ENCODE measurements at places on chromosomes 12 and 14.
A peak's percentile ranks its signal among the peaks of the same experiment; 100 is the strongest.

DNA sequence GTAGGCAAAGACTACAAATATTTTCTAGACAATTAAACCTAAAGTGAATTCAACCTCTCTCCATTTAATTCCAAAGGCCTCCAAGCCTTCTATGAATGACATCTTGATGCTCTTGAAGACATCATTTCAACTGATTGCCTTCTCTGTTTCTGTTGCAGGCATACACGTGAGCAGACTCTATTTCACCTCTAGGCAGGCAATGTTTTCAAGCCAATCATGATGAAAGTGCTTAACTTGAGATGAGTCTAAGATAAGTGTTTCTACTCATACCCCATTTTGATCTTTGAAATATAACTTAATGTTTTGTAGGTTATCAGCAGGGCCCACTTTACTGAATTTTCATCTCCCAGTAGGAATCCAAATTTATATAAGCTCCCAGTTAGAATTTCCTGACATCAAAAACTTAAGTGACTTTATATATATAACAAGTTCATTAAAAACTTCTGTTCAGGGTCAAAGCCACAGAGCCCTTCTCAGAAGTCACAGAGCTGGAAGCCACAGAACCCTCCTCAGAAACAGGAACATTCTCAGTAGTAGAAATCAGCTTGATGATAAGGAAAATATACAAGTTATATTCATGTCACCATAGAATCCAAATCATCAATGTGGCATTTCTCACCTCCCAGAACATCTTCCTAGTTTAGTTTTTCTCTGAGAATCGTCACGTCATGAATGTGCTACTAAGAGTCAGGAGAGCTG lies 108.5 kb downstream of the PHLDA1 start:
- DNase-seq = no peak

DNA sequence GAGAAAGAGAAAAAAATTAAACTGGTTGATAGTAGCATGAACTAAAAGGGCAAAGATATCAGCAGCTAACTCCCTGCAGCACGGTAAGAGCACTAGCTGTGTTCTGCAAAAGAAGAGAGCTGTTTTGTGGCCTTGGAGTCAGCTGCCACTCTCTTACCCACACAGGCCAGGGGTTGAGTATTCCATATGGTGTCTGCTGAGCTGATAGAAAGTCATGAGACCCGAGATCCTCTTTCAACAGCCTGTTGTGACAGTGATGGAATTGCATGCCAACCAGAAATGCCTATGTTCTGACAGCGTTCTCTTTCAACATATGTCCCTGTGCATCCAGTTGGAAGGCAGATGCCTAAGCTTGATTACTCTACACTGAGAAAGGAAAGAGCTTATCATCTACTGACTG lies 39.9 kb downstream of the TMTC1 start:
- DNase-seq = no peak

DNA sequence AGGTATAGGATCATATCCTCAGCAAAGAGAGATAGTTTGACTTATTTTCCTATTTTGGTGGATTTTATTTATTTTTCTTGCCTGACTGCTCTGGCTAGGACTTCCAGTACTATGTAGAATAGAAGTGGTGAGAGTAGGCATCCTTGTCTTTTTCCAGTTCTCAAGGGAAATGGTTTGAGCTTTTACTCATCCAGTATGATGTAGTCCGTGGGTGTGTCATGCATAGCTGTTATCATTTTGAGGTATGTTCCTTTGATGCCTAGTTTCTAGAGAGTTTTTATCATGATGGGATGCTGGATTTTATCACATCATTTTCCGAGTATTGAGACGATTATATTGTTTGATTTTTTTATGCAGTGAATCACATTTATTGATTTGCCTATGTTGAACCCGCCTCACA lies 97.2 kb downstream of the MGAT4C start:
- no peak for DNase-seq

- DNase-seq = no peak
Observed at GRCh38 chr14:65403231-65403630, 9.3 kb upstream of the FUT8 start.

GRCh38 chr12:89369166-89369565 lies 16.9 kb upstream of the DUSP6 start:
- DNase-seq = no peak

- DNase-seq = no peak
Observed at GRCh38 chr14:58428118-58428683, 682 bp downstream of the KIAA0586 start.

- no peak for DNase-seq
Observed at GRCh38 chr14:69712599-69713088, 54.3 kb upstream of the SRSF5 start.

DNA sequence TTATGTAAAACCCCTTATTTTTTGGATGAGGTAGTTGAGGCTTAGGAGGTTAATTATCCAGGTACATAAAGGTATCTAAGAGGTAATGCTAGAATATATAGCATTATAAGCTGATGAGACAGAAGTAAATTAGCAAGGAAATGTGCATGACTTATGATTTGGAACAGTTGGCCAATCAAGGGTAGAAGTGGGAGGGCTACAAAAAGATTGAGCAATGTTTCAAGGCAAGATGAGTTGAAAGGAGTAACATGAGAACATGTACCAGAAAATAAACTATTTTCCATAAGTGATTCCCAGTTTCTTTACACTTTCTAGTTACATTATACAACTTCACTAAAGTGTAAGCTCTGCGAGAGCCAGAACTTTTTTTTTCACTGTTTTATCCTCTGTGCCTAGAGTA lies 290.9 kb downstream of the LRIG3 start:
- DNase-seq = no peak

DNA sequence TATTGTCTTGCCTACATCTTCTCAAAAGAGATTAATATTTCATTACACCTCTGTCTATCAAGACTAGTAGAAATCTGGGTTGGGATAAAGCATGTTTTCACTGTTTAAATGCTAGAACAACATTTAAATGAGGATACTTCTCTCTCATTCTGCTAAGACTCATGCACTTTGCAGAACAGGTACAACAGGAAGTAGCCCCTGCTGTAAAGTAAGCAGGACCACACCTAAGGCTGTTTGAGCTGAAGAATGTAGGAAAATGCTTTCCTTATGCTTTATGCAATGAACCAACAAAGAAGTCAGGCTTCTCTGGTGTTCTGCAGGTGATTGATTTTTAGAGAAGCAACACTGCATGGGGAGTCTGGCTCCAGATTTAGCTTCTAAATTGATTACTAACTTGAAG lies 89.4 kb downstream of the PAX9 start:
- DNase-seq = no peak

DNA sequence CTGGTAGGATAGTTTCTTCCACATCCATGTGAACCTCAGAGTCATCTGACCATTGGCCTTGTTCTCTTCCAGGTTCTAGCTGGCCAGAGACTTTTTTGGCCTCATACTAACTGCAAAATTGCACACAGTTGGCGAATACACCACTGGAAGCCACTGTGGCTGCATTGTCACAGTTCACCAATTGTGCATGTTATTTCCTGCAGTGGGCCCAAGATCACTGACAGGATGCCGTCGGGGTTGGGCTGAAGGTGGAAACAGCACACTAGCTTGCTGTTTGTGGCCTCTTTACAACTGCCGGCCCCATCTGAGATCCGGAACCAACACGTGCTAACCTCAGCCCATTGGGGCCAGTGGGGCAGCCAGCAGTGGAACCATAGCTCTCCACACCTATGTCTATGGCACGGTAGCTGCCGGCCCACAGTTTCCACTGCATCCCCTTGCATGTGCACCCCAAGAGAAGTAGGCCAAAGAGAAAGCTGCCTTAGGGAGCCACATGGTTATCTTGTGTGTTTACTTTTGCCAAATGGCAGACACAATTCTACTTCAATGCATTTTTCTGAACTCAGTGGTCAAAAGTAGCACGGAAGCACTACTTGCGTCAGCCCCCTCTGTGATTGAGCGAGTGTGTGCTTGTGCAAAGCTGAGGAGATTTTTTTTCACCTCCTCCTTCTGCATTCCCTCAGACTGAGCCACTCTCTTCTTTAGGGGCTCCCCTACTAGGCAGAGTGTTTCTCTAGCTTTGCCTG lies 464.0 kb downstream of the RAD51B start:
- peak; percentile 22 for DNase-seq

DNA sequence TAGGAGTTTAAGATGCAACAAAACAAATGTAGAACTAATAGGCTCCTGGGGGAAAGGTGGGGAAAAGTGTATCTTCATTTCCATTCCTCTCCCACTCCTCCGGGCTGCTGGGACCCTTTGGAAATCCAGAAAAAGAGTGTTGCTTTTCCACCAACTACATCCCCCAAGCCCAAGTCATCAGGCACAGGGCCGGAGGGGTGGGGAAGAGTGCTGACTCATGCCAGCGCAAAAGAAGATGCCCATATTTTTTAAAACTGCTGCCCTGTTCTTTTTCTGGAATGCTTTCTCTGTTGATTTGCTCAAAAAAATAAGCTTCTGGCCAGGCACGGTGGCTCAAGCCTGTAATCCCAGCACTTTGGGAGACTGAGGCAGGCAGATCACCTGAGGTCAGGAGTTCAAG lies 70.9 kb downstream of the TBK1 start:
- no peak for DNase-seq

DNA sequence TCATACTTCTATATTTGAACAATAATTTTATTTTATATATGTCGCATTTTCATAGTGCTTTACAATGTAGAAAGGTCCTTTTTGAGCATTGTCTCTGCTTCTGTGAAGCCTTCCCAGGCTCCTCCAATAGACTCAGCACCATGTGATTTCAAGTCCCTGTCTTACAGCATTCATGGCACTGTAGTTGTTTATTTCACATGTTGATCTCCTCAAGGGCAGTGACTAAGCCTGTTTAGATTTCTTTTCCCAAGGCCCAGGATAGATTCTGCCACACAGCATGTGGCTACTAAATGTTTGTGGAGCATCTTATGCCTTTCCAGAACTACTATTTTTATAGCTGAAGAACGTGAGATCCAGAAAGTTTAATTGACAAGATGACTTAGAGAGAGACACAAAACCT lies 391.7 kb downstream of the TMEM117 start:
- DNase-seq = no peak

DNA sequence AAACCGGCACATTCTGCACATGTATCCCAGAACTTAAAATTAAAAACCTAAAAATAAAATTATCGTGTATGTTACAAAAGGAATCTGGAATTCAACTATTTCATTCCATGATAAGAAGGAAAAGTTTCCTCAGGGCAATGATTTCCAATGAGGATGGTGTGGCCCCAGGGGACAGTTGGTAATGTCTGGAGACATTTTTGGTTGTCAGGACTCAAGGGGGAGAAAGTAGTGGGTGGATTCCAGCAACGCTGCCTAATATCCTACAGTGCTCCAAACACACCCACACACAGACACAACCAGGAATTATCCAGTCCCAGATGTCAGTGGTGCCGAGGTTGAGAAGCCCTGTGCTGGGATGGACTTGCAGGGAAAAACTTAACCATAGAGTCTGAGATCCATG lies 228.3 kb downstream of the TMEM132D start:
- no peak for DNase-seq

DNA sequence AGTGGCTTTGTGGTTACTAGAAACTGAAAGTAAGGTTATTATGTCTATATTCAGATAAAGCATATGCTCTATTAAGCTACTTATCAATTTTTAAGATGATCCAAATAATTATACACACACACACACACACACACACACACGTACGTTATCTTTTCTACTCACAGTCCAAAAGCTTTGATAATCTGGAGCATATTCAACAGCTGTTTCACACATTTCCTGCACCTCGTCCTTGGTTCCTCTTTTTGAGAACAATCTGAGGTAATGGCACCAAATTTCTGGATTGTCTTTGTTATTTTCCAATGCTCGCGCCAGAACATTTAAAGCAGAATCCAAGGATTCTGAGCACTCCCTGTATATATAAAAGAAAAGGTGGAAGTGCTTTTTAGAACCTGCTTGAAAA lies 37.5 kb downstream of the ZFC3H1 start:
- DNase-seq = no peak

- no peak for DNase-seq
Observed at GRCh38 chr12:66533767-66534166, 145.1 kb downstream of the GRIP1 start.

- DNase-seq = no peak
Observed at GRCh38 chr12:5213990-5214389, 170.3 kb downstream of the KCNA5 start.

GRCh38 chr14:102840771-102841528 lies 63.7 kb downstream of the TRAF3 start:
- DNase-seq = no peak

GRCh38 chr12:27464220-27464554 lies 17.7 kb downstream of the SMCO2 start:
- no peak for DNase-seq

DNA sequence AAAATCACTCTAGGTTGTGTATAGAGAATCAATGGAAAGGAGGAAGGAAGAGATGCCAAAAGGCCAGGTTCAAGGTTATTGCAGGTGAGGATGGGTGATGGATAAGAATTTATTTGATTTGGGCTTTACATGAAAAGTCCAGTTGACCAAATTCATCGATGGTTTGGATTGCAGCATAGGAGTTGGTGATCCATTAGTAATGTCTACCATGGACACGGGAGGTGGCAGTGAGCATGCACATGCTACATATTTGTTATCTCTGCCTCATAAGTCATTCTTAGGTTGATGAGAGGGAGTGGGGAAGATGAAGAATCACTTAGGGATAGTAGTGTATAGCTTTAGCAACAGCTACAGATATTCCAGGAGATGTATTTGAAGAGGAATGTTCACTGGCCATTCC lies 211.4 kb downstream of the PHETA1 start:
- no peak for DNase-seq

- no peak for DNase-seq
Observed at GRCh38 chr12:124939079-124939420, 24.6 kb upstream of the UBC start.

DNA sequence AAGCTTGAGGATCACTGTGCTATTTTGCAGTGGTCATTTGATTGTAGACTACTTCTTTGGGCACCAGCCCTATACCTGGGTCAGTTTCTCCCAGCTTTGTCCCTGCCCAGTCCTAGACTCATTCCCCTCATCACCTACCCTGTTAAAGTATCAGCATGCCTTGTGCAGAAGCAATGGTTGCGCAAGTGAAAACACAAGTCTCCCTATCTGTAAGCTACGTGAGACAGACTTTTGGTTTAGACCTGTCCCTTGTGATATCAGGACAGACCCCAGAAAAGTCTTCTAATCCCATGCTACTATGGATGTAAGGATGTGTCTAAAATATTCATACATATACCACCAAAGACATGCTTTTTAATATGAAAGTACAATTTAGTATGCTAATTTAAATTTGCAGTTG lies 88.8 kb upstream of the ATP2B1 start:
- DNase-seq = no peak

DNA sequence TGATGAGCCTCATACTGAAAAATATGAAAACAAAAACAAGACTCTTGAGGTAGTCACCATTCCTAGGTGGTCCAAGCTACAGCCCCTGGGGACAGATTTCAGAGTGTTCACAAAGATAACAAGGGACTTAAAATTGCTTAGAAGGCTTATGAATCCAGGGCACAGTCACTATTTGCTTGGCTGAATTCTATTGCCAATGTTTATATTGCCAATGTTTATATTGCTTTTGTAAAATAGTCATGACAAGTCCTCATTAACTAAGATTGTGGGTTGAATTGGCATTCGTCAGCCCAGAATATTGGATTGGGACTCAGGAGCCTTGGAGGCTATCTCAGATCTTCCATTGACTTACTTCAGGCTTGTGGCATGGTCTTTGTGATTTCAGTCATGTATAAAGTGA lies 6.4 kb downstream of the TMEM117 start:
- DNase-seq = no peak

GRCh38 chr12:42673535-42673934 lies 84.0 kb upstream of the PRICKLE1 start:
- DNase-seq = no peak
